ENCODE measurements at places on chromosomes 5 and 9.
A peak's percentile ranks its signal among the peaks of the same experiment; 100 is the strongest.

DNA sequence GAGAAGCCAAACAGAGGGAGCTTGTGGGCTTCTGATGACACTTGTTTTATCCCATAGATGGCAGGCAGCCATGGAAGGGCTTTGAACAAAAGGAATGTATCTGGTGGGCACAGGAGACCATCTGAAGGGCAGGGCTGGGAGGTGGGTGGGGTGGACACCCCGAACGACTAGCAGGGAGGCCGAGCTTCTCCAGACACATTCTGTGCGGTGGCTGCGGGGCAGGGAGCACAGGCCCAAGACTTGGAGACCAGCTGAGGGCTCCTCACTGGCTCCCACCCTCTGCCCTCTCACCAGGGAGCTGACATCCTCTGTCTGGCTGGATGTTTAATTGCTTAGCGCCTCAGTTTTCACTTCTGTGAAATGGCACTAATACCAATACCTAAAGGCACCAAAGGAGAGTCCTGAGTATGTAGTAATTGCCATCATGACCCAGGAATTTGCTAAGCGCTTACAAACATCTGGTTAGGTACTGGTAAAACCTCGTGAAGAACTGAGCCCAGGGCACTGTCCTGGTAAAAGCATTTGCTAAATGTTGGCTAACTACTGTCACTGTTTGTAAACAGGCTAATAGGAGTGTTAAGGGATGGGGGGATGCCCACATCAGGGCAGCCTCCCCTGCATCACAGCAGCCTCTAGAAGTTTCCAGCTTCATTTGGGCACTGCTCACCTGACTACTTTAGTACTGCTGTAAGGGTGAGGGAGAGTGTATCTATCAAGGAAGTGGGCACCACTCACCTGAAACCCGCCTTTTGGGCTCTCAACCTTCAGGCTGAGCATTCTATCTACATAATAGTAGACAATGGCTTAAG is 2.1 kb upstream of the PHF2 start:
- DNase-seq: no peak

DNA sequence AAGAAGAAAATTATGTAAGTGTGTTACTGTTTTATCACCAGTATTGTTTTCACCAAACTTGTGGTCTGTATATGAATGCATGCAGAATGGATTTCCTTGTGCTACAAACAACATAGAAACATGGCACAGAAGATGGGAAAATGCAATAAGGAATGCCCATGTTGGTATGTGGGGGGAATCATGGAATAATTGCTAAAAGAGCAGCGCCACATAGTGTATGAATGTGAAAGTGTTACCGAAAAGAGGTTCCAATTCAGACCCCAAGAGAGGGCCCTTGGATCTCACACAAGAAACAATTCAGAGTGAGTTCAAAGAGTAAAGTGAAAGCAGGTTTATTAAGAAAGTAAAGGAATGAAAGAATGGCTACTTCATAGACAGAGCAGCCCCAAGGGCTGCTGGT is 26.4 kb upstream of the TYRP1 start:
- DNase-seq: no peak

DNA sequence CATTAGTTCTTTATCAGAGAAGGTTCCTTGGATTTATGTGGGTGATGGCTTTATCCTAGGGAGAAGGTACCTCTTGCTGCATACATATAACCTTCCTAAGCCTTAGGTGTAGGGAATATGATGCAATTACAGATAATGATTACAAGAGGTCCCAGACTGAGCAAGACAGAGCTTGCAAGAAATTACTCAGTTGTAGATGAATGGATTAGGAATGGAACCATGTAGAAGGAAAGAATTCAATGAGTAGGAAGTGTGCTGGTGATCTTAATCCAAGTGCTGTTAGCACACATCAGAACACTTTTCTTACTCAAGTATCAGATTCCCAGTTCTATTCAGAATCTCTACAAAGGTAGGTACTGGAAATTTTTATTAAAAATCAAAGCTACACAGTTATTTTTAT is 2.5 kb downstream of the OR13F1 start:
- DNase-seq: no peak

GRCh38 chr9:108441726-108442125 is 414.1 kb downstream of the ACTL7B start:
- no peak for DNase-seq

DNA sequence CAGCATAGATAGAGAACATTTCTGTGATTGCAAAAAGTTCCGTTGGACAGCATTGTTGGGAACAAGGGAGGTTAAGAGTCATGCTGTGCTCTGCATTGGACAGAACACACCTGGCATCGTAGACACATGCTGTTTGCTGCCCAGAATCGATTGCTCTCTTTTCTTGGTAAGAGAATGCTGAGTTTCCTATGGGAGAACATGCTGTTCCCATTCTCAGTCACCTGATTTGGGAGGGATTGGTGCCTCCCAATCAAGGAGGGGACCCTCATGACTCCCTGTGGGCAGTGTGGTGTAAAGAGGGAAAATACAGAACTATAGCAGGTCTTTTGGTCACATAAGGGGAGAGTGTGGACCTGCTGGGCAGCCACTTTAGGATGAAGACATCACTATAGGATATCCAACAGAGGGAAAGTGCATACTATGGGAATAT is 555.4 kb upstream of the CLINT1 start:
- no peak for DNase-seq

DNA sequence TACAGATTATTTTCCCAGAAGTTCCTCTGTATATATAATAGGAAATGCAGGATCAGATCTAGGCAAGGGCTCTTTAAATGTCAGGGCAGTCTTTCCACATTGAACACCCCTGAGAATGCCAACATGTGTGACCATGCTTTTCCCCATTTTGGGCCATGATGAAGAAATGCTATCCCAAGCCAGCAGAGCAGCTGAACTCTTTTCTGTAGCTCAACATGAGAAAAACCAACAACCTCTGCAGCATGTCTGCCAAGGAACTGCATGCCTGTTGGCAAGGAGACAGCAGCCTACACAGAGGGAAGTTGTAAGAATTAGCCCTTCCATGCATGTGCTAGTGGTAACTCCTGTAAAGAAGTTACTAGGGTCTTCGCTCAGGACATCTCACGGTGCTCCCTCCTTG is 9.5 kb upstream of the IFNK start:
- no peak for DNase-seq

DNA sequence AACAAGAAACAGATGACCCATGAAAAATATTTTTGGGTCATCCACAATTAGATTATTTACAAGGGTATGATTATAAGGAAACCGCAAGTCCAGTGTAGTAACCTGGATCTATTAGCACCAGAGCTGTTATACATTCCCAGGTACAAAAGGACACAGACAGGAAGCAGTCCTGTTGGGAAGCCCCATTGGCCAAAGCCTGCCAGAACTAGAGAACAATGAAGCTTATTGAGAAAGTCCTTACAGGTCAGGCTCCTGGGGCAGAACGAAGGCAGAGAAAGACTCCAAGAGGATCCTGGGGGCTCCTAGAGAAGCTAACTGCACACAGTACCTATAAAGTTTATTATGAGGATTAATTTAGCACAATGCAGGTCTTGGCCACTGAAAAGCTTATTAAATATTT is 169.9 kb downstream of the PARP8 start:
- no peak for DNase-seq

DNA sequence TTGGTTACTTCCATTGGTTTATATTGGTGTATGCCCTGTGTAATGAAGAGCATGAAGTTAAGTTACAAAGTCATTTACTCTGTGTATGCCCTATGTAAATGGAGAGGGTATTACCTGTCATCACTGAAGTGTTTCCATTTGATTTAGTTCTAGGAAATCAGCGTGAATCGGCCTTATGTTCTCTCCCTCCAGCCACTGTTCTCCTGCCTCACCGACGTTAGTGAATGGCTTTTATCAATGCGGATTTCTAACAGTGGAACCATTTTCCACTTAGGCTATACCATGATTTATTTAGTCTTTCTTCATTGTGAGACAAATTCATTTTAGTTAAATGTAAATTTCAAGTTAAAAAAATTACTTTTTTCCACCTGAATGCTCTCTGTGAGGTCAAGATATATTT is 327.0 kb upstream of the ADCY2 start:
- DNase-seq: no peak

DNA sequence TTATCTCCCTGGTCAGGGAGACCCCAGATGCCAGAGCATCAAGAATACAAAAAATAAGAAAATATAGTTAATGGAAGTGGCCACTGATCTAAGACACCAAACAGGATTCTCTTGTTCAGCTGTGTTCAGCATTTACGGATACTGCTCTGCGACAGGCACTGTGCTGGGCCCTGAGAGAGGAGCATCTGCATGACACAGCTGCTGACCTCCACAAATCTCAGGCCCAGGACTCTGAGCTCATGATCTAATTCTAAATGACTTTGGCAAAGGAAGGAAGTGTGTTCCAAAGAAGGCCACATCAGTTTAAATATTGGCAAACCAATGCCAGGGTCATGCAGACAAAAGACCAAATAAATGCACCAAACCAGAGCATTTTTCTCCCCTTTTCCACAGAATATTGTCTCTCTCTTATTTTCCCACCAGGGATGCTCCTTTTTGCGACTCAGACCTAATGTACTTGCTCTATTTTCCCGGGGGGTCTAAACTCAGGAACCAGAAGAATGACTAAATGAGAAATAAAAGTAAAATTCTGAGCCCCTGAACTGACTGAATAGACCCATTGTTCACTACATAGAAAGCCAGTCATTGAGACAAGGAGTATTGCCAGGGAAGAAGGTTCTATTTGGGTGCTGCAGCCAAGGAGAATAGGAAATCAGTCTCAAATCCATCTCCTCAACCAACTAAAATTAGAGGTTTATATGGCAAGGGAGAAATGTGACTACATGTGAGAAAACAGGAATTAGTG is 1.4 kb upstream of the AGGF1 start:
- no peak for DNase-seq

- no peak for DNase-seq
These were observed 1877.3 kb upstream of the ACO1 start for GRCh38 chr9:30507166-30507565.

GRCh38 chr5:96660971-96661854 is 963 bp upstream of the CAST start:
- peak; percentile 49 for DNase-seq

- DNase-seq: peak; percentile 43
These were observed 235.8 kb downstream of the ROR2 start for GRCh38 chr9:91714020-91714806.

DNA sequence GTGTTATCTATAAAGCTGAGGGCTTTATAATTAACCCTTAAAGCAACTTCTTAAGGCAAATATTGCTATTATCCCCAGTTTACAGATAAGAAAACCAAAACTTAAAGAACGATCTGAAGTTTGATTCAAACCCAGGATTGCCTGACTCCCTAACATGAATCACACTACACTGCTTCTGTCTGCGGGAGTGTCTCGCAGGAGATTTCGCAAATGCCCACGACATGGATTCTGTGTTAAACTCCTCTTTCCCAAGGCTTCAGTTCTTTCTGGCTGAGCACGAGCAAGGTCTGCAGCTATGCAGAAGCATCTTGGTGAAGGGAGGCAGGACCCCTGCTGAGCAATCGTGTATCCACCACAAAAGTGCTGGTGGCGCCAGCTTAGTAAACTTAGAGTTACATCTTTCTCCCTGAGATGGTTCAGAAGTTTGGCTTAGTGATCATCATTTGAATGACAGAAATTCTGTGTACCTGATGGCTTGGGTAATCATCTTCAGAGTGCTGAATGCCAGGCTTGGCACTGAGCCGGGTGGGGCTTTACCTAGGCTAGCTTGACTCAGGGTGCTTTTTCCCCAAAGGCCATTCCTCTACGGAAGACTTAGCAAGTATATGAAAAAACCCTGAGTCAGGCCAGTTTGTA is 81.4 kb upstream of the PIK3R1 start:
- no peak for DNase-seq

- no peak for DNase-seq
These were observed 54.9 kb downstream of the NDST1 start for GRCh38 chr5:150562832-150563231.

DNA sequence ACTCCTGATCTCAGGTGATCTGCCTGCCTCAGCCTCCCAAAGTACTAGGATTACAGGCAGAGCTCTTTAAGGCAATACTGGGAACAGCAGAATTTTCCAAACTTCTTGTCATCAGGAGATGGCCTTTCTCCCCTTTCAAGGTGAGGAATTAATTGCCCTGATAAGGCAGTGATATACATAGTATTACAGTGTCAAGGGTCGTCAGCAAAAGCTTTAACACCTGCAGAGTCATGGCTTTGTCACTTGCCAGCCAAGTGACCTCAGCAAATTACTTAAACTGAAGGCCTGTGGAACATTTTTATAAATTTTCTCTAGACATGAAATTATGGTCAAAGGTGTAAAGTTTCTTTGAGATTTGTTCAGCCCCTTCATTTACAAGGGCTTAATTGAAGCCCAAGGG is 59.5 kb downstream of the FBXO38 start:
- DNase-seq: no peak

DNA sequence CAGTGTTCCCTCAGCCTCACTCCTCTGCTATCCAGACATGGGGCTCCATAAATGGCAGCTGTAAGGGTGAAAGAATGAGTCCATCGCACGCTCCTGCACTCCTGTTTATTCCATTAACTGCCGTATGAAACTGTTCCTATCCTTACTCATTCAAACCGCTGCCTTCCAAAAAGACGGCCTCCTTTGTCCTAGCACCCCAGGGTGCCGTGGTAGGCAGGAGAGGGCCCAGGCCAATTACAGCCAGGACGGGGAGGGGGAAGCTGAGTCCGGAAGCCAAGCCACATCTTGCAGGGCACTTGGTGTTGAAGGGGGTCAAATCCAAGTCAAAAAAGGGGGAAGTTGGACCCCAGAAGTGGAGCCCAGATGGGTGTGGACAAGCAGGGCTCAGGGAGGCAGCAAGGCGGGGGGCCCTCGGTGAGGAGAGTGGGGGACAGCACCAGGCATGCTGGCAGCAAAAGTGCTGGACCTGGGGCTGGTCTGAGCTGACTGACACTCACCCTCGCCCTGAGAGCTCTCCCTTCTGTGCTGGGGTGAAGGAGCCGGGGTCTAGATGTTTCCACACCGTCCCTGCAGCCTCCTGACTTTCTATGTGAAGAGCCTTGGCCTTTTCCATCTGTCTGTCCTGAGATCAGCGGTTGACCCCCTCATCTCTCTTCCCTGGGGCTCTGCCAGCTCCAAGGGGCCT is 63.3 kb downstream of the COL23A1 start:
- DNase-seq: no peak

- DNase-seq: no peak
These were observed 67.3 kb downstream of the ZNF618 start for GRCh38 chr9:113943112-113944009.

DNA sequence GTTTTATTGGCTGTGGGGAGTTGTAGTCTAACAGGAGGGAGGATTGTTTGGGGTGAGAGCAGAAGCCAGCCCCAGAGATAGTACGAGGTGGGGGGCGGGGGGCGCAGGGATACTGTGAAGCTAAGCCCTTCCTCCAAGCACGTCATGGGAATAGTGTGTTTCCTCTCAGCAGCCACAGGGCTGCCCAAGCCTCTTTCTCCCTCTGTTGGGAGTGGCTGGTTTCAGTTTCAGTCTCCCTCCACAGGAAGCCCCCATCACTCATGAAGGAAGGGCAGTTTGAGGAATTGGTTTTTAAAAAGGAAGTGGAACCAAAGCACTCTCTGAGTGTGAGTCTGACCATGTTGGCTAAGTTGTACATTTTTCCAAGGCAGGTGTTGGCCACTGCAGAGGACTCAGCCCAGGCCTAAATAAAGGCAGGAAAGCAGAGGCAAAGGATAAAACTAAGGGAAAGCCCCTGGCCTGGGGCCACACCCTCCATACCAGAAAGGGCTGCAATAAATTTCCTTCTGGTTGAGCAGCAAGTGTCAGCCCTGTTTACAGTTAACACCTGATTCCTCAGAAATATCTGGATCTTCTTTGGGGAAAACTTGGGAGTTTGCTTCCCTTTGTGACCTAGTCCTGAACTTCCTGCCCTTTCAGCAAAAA is 3.2 kb downstream of the RAB24 start:
- peak; percentile 38 for DNase-seq
